ENCODE measurements at places on chromosomes 6 and 20.
A peak's percentile ranks its signal among the peaks of the same experiment; 100 is the strongest.

GRCh38 chr20:50399917-50400704 lies 110.1 kb upstream of the PTPN1 start:
- no peak for DNase-seq

DNA sequence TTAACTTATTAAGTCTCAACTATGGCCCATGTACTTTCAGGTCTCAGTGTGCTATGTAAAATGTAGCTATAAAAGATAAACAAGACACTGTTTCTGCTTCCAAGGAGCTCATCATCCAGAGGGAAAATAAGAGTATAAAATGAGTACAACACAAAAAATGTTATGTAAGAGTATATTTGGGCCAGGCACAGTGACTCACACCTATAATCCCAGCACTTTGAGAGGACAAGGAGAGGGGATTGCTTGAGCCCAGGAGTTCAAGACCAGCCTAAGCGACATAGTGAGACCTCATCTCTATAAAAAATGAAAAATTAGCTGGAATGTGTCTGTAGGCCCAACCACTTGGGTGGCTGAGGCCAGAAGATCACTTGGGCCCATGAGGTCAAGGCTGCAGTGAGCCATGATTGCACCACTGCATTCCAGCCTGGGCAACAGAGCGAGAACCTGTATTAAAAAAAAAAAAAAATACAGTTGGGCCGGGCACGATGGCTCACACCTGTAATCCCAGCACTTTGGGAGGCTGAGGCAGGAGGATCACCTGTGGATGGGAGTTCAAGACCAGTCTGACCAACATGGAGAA lies 124.0 kb downstream of the EDN1 start:
- no peak for DNase-seq

DNA sequence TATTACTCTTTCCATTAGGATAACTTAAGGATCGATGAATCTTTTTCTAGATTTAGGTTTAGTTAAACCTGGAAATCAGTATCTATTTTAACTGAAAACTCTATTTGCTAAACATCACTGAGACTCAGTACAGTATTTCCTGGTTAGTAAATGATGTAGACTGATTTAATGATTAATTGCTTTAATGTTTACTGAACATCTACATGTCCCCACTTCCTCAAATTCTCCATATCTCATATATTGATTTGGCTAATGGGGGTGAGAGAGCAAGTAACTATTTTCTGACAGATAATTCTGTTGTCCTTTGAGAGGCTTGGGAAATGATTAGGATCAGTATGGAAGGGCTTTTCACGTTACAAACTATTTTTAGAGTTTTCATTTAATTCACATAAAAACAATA lies 10.3 kb downstream of the MKKS start:
- DNase-seq = no peak

- DNase-seq = no peak
Observed at GRCh38 chr6:36752187-36752885, 54.7 kb downstream of the RAB44 start.

DNA sequence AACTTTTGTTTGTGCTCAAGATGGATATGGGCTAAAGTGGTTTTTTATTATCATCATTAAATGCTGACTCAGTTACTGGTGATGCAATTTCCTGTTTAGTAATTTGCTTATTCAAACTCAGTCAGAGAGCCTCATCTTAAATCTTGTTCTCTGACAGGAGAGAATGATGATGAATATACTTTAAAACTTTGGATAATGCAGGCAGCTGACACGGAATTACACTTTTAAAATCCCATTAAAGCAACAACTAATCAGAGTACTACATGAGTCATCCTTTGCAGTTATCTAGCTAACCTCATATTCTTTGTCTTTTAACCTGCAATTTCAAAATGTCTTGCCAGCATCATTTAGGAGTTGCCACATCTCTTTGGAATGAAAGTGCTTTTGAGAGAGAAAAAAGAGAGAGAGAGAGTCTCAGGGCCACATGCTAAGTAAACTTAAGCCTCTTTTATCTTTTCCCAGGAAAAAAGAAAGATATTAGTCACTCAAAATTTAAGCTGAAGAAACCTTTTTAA lies 9.2 kb upstream of the C6orf141 start:
- peak; percentile 84 for DNase-seq

DNA sequence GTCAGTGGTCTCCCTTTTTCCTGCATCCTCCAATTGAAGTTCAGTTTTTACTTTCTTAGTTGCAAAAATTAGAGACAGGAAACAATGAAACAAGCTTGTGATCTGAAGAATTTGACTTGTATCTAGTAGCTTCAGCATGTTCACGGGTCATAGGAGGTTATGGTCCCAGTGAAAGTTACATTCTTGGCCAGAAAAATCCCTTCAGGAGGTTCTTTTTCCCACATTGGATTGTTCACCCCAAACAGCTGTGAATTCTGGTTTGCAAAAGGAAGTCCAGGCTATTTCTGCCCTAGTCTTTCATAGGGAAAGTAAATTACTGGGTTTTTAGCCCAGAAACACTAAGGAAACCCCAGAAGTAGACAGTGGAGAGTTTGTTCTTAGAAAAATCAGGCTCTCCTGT lies 8.1 kb downstream of the ANKS1A start:
- no peak for DNase-seq

DNA sequence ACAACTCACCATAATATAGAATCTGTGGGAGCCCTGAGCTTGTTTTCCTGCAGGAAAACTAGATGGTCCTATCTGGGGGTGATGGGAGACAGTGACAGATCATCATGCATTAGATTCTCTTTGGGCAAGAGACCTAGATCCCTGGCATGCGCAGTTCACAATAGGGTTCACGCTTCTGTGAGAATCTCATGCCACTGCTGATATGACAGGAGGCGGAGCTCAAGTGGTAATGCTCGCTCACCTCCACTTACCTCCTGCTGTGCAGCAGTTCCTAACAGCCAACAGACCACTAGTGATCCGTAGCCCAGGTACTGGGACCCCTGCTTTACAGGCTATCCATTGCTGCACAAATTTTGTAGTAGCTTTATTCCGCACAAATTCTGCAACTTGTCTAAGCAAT lies 84.5 kb downstream of the HIVEP2 start:
- no peak for DNase-seq

GRCh38 chr6:12602951-12603672 lies 113.5 kb upstream of the PHACTR1 start:
- DNase-seq = peak; percentile 76

- no peak for DNase-seq
Observed at GRCh38 chr6:87104667-87105066, 9.8 kb upstream of the CGA start.

GRCh38 chr6:164168595-164168994 lies 754.1 kb downstream of the QKI start:
- no peak for DNase-seq

DNA sequence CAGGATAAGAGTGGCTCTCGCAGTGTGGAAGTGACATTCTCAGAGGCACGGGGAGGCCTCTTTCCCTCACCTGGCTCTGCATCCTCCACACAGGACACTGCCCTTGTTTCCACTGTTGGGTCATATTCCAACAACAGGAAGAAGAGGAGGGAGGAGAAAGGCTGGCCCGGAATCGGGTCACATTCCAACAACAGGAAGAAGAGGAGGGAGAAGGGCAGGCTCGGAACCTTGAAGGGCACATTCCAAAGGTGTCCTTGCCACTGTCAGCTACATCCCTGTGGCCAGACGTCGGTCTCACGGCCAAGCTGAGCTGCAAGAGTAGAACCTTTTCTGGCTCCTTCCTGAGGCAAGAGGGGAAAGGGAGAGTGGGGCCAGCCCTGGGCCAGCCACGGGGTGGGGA lies 25.4 kb downstream of the CHRNA4 start:
- no peak for DNase-seq

Measured in fibroblast of skin of abdomen (primary cell).